HS-5 (cell line): ENCODE measurements at places on chromosomes 12 and 14.

GRCh38 chr12:9237286-9237685 lies 29.1 kb upstream of the PZP start:
- DNase-seq = no peak

- DNase-seq = no peak
Observed at GRCh38 chr14:21525571-21525961, 580 bp downstream of the SALL2 start.

- DNase-seq = no peak
Observed at GRCh38 chr12:117461732-117462131, 100.3 kb upstream of the NOS1 start.

DNA sequence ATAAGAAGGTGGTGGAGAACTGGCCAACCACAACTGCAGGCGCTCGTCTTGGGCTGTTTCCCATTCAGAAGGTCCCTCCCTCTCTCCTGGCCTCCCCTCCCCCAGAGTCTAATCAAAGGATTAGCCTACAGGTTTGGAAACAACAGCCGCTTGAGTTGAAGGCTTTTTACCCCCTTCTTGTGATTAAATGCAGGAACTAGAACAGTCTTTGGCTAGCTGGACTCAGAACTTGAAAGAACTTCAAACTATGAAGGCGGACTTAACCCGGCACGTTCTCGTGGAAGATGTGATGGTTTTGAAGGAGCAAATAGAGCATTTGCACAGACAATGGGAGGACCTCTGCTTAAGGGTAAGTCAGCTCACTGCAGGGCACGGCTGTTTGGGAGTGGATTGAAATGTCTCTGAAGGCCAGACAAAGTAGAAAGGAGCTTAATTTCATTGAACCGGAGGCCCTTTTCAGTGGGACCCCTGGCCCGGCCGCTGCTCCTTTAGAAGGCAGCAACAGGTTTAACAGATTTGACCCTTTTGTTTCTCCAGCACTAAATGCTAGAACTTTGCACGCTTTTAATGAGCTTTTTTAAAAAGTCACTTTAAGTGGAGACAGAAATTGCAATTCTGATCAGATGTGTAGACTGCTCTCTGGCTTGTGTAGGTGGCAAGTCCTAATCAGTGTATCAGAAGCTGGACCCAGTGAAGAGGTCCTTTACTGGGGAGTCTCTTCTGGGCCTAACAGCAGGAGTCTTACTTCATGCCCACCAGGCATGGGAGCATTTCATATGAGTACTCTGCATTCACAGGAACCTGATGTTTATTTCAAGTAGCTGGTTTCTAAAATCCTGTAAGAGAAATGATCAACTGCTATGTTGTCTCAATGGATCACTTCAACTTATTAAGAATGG lies 107.7 kb downstream of the ESR2 start:
- no peak for DNase-seq

DNA sequence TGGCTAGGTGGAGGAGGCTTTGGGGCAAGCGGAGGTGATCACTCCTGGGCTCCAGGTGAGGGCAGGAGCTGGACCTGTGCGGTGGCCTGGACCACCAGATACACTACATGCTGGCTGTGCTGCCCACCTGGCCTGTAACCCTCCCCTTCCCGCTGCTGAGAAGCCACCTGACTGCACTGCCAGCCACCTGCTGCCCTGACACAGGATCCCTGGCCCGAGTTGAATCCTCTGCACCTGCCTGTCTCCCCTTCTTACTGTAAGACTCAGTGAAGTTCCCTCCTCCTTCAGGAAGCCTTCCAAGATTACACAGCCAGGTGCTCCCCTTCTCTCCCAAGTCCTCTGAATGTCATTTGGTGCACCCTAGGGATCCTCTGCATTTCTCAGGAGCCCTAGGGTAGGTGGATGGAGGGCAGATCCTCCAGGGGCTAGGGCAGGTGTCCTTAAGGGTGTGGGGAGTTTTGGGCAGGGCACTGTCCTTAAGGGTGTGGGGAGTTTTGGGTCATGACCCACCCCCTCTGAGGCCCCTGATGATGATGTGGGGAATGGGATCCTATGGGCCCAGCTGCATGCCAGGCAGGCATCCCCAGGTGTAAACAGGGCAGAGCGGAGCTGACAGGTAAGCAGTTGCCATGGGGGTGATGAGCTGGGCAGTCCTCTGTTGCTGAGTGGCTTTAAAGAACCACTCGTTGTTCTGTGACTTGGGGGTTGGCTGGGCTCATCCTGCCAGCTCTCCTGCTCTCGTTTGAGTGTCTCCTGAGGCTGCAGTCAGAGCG lies 6.7 kb upstream of the MTA1 start:
- no peak for DNase-seq

- no peak for DNase-seq
Observed at GRCh38 chr12:110355073-110355472, 48.4 kb downstream of the ANAPC7 start.

GRCh38 chr12:52682381-52682660 lies 2.1 kb upstream of the KRT1 start:
- no peak for DNase-seq

- DNase-seq = no peak
Observed at GRCh38 chr12:41264281-41264680, 76.2 kb downstream of the PDZRN4 start.

DNA sequence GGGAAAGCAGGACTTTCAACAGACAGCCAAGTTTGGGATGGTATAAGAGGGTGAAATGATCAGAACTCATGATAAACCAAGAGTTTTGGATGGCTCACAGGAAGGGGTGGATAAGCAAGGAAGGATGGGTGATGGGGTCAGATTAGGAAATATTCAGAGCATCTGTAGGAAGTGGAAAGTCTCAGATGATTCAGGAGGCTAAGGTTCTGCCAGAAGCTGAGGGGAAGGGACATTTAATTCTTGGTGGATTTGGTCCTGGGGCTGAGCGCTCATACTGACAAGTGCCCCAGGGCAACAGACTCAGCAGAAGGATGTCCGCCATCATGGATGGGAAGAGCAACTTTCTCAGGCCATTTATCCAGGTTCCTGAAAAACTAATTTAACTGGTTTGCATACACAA lies 28.4 kb upstream of the BDKRB2 start:
- peak; percentile 29 for DNase-seq

DNA sequence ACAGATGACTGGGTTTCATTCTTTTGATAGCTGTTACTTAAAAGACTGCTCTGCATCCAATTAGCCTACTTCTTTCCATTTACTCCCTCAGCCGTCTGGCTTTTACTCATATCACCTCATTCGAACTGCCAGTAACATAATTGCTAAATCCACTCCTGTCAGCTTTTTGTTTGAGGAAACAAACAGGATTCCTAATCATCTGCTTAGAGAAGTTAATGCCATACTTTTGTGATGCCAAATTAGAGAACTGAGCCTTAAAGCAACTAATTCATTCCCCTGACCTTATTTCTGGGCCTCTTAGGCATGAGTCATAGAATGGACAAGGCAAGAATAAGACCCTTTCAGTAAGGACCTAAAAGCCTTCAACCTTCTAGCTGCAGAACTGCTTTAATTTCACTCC lies 2.9 kb downstream of the OXA1L start:
- DNase-seq = no peak

DNA sequence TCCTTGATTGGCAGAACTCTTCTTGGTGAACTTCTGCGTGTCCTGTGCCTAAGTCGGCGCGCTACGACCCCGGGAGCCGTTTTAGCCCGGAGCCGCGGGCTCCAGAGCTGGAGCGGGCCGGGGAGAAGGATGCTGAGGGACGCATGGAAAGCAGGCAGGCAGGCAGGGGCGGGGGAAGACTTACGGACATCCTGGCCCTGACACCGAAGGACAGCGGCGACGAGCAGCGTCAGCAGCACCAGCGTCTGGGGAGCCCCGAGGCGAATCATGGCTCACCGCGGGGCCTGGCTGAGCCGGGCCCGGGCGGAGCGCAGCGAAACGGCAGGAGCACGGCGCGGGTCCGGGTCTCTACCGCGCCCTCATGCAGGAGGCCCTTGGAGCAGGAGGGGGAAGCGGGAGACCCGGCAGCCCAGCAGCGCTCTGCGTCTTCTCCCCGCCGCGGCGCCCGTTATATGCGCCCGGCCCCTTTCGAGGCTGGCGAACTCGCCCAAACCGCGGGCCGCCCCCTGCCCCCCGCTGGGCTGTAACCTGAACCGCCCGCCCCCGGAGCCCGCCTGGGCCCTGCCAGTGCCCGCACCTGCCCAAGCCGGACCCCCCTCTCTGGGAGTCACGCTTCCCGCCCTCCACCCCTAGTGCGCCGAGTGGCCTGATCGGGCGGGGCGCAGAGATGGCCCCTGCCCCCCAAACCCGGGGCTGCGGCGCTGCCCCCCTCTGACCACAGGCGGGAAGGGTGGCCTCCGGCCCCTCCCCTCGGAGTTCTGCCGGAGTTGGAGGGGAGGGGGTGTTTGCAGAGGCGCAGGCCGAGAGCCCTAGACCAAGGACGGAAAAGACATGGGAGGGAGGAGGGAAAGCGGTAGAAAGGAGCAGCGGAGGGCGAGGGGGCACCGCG lies at the start of gene COL2A1:
Gene COL2A1 (minus strand): TSS at position 424 of the 889 bp plus-strand sequence. CDS start 155 bp downstream, at position 269.
- DNase-seq = no peak

- no peak for DNase-seq
Observed at GRCh38 chr12:1634149-1634548, 5.1 kb downstream of the WNT5B start.

DNA sequence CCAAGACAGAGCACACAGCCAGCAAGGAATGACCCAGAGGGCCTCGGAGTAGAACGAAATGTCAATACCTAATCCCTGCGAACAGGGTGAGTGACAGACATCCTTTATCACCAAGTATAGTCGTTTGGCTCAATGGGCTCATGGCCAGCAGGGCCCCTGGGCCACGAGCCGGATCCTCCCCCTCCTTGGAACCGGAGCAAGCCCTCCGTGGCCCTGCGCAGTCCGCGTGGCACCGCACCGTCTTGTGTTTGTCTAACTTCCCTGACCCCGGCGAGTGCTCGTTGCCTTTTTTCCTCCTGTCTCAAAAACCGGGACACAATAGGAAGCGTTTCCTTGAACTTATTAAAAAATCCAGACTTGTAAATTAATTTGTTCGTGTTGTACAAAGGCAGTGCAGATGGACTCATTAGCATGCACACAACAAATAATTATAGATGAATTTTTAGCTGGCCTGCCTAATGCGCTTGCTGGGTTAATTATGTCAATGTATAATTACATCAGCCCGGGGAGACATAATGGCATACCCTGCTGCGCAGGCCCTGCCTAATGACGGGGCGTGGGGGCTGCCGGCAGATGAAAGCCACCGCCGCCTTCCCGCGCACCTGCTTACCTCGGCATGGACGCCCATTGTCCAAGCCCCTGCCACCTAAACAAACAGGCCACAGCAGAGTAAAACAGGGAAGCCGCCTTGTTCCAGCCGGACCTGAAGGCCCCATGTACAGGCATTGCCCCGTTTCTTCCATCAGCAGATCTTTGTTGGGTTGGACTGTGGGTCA lies 81.6 kb downstream of the PHETA1 start:
- DNase-seq = no peak

GRCh38 chr12:89166121-89166520 lies 186.2 kb downstream of the DUSP6 start:
- DNase-seq = no peak

DNA sequence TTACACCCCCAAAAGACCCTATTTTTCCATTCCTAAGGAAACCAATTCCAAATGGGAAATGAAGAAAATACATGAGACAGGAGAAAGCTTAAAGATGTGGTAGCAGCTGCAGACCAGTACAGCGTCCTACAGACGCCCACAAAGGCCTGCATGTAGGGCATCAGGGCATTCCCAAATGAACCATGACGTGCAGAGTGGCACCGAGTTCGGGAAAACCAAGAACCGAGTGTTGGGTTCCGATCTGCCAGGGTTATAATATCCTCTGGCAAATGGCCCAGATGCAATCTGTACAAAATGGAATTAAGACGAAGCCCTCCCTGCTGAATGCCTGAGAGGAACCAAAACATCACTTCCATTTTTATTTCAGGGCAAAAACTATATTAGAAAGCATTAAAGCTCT lies 34.4 kb upstream of the SELPLG start:
- no peak for DNase-seq

GRCh38 chr12:93134893-93135285 lies 205.8 kb upstream of the EEA1 start:
- no peak for DNase-seq

GRCh38 chr12:91890742-91891141 lies 254.9 kb downstream of the BTG1 start:
- DNase-seq = no peak

DNA sequence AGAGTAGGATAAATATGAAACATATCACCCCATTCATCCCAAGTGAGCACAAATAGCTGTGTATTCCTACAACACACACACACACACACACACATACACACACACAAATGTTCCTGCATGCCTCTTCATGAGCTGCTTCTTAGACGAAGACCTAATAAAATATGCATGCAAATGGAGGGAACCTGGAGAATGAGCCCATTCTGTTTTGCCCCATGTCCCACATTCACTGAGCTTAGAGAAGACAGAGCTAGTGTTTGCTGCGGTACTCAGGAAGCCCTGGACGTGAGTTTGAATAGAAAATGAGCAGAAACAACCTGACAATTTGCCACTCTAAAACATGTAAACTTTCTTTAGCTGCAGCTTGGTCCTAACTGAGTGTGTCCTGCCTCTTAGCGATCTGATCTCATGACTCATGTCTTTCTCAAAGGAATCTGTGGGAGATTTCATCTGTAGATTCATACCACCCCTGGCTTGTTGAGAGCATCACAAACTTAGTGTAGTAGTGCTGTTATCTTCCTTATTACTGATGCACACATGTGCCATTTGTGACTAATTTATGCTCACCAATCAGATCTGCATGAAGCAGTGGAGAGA lies 86.8 kb downstream of the ITPR2 start:
- peak; percentile 57 for DNase-seq

DNA sequence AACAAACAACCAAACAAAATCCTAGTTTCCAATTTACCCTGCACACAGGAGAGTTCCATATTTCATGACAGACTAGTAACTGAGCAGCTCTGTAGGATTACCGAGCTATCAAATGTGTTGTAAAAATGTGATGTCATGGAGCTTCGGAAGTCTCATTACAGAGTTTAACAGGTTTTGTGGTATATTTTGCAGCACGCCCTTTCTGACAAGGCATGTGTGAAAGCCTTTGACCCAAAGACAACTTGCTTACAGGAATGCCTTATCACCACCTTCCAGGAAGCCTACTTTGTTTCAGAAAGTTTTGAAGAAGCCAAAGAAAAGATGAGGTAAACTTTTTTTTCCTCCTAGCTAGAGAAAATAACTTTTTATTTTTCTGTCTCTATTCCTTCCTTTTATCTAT lies 92.4 kb downstream of the TPH2 start:
- no peak for DNase-seq

GRCh38 chr12:102950107-102950949 lies 7.1 kb upstream of the ASCL1 start:
- no peak for DNase-seq

- no peak for DNase-seq
Observed at GRCh38 chr12:13471471-13471870, 274.9 kb downstream of the EMP1 start.

- DNase-seq = no peak
Observed at GRCh38 chr12:121038861-121039668, at the start of gene OASL. Gene OASL (minus strand): TSS chr12:121039246. CDS start chr12:121038971, 275 bp downstream.

DNA sequence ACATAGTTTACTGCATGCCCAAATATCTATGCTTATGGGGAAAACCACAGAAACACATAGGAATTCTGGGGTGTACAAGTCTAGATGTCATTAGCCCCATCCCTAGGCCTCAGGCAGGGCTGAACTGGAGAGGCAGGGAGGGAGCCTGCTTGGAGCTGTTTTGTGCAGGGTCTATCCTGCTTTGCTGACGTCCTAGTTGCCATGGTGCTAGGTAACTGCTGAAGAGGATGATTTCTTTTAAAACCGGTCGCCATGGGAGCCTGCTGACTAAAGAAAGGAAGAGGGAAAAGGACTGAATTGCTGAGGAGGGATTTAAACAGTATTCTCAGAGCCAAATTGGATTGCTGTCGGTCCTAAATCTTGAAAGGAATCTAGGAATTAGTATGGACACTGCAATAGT lies 10.7 kb downstream of the GPR19 start:
- no peak for DNase-seq

- DNase-seq = no peak
Observed at GRCh38 chr12:105622846-105623736, 292.6 kb downstream of the C12orf75 start.
